Activated naive CD8-positive, alpha-beta T cell treated with anti-CD3 and anti-CD28 coated beads for 36 hours (primary cell): ENCODE measurements at places on chromosomes 6 and 20. TPM values are rescaled to one million over a fixed set of nuclear protein-coding genes. Genes with fewer than 3 reads are reported as not detected.

SCUBE3 gene
- not detected for total RNA-seq

- DNase-seq = no peak
These were observed 2.0 kb downstream of the LAMP5 start for GRCh38 chr20:9516234-9516871.

DNA sequence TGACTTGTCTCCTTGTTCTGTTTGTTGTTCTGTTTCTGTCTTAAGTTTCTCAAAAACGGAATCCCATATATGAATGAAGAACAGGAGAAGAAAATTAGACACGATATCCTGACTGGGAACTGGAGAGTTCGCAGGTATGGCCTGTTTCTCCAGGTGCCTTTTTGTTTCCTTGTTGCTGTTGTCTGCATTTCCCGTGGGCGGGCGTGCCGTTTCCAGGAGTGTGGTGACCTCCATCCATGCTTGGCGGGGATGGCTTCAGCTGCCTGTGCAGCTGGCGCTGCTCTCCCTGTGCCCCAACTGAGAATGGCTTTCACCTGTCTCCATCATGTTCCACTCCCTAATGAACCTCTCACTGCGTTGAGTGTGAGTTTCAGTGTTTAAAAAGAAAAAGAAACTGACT is 4.4 kb downstream of the PNLDC1 start:
- DNase-seq = no peak

DNA sequence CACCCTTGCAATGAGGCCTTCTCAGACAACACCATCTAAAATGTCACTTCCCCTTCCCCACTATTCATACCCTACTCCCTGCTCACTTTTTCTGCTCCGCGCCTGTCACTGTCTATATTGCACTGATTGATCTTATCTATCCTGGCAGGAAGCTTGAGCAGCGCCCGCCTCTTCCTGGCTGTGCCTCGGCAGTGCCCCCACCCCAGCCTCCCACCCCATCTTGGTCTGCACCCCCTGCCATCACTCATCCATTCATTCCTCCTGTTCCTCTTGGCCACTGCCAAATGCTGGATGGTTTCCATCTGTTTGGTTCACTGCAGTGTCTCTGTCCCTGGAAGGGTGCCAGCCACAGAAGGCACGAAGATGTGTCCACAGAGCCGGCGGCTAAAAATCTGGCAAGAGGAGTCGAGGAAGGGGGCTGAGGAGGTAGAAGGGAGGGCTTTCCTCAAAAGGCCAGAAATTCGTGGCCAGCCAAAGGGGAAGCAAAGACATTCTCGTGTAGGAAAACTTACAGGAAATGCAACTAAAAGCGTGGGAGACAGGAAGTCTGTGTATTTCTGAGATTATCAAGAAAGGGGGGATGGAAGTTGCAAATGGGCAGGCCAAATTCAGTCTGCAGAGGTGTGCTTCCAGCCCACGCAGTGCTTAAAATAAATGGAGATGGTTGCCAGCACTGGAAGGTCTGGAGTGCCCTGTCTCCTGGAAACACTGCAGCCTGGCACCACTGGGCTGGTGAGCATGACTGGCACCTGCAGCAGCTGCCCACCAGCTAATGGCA is 27.6 kb downstream of the SYNJ2 start:
- no peak for DNase-seq

DNA sequence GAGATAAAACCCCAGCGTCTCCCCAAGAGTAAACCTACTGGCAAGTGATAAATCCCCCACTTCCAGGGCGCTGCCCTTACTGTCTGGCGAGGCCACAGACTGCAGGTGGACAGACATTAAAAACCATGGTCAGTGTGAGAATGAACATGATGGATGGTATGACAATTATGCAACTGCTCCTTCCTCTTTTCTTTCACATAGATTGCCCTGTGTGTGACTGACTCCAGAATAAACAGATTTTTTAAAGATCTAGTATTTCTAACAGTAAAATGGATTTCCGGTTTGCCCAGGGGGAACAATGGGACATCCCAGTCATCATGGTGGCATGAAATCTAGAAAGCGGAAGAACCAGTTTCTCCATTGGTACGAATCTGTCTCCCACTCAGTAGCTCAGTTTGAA is 153.7 kb downstream of the FOXC1 start:
- DNase-seq = no peak

GRCh38 chr20:63641146-63641791 is 12.0 kb downstream of the STMN3 start:
- peak; percentile 71 for DNase-seq

C6orf89 gene
- total RNA-seq = 32.1 TPM

OR2B6 gene
- total RNA-seq = not detected

GRCh38 chr6:155314773-155315515 is 660 bp upstream of the TFB1M start:
- DNase-seq = peak; percentile 61

WFDC10B gene
- total RNA-seq = not detected

CTCFL gene
- total RNA-seq = not detected

GRCh38 chr20:17281478-17281877 is 54.6 kb downstream of the PCSK2 start:
- peak; percentile 8 for DNase-seq

COL9A1 gene
- total RNA-seq = not detected

IPCEF1 gene
- 16.9 TPM for total RNA-seq

GRCh38 chr6:53985366-53985765 is 125.9 kb upstream of the MLIP start:
- DNase-seq = no peak

DNA sequence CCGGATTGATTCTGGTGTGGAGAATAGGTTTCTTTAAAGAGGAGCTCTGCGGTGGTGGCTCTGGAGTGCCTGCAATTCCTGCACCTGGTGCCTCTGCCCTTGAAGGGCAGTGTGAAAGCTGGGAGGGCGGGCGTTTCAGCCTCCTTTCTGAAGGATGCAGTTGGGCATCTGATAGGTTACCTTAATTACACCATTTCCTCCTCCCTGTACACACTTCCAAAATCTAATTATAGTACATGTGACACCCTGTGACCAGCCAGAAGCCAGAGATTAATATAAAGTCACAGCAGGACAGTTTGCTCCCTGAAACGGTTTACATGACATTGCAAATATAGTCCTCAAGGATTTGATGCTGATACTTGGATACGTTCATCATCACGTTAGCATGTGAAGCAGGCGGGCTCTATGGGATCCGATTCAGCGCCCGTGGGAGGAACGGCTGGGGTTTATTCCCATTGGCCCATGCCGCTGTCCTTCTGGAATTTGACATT is 548.2 kb downstream of the QKI start:
- DNase-seq = no peak

ENTPD6 gene
- 40.2 TPM for total RNA-seq

GRCh38 chr6:118912646-118913045 is 18.7 kb downstream of the ASF1A start:
- DNase-seq = no peak

MED23 gene
- total RNA-seq = 20.9 TPM

EYA2 gene
- not detected for total RNA-seq

DNA sequence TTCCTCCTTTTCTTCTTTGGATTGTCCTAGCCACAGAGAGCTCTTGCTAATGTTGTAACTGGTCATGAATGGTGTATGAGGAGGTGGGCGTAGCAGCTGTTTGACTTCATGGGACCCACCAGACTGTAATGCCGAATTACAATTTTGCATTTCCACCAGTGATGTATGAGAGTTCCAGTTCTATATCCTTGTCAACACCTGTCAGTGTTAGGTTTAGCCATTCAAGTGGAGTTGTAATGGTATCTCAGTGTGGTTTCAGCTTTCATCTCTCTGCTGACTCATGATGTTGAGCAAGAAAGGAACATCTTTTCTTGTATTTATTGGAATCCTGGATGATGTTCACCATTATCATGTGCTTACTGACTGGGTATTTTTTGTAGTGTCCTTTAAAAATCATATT is 5.1 kb downstream of the IGF2R start:
- no peak for DNase-seq

DNA sequence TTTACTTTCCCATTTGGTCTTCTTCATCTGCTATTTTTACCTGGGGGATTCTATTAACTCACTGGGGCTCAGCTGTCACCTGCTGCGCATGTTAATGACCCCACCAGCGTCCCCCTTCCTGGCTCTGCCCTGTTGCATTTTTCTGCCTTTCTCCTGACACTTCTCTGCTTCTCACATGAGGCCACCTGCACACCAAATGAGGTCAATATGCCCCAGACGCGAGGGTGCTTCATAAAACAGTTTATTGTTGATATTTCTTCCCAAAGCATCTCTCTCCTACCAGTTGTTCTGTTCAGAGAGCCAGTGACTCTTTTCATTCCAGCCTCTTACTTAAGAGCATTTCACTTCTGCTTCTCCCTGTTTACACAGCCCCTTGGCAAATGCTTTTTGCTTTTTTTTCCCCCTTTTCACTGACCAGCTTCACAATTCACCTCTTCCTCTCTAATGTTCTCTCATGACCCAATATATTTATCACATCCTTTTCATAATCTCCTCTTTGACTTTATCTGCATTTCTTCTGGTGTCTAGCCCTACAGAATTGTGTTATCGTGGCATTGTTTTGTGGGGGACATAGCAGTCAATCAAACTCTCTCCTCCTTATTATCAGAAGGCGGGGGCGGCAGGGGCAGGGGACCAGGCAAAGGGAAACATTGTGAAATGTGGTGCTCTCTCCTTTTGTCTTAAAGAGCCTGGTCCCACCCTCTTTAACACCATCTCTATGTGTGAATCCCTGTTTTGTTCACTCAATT is 545.8 kb upstream of the CITED2 start:
- no peak for DNase-seq

CSNK2B gene
- 297 TPM for total RNA-seq

DNA sequence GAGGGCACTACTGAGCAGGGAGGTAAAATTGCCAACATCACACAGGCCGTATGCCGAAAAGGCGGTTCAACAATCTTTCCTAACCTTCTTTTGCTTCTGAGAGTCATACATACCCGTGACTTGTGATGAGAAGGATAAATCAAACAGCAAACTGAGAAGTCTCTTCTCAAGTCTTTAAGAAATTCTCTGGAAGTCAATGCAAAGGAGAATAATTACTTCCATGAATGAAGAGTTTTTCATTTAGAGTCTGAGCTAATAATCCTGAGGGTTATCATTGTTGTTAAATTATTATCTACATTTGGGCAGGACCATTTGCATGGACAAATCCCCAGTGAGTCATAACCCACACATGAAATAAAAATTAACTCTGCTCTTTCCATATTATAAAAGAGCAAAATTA is 22.4 kb upstream of the ILRUN start:
- no peak for DNase-seq

DNA sequence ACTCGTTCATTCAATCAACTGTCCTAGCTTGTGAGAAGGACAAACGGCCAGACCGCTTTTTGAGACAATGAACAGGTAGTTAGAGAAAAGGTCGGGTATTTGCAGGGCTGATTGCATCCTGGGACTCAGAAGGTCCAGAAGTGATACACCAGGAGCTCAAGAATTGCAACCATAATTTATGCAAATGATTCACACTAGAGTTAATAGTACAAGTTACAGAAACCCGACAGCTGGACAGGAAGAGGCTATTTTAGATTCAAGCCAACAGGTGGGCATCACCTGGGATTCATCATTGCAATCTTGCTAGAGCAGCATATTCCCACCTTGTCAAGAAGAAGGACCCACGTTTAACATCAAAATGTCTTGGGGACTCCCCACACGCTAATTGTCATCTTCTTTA is 83.5 kb downstream of the TNFAIP3 start:
- no peak for DNase-seq

- DNase-seq = no peak
These were observed 213.0 kb upstream of the LAMP5 start for GRCh38 chr20:9301129-9302090.

DNA sequence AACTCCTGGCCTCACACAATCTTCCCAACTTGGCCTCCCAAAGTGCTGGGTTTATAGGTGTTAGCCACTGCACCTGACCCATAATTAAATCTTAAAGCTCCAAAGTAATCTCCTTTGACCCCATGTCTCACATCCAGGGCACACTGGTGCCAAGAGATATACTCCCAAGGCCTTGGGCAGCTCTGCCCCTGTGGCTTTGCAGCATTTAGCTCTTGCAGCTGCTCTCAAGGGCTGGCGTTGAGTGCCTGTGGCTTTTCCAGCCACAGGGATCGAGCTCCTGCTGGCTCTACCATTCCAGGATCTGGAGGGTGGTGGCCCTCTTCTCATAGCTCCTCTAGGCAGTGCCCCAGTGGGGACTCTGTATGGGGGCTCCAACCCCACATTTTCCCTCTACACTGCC is 49.3 kb upstream of the CD2AP start:
- DNase-seq = no peak

DNA sequence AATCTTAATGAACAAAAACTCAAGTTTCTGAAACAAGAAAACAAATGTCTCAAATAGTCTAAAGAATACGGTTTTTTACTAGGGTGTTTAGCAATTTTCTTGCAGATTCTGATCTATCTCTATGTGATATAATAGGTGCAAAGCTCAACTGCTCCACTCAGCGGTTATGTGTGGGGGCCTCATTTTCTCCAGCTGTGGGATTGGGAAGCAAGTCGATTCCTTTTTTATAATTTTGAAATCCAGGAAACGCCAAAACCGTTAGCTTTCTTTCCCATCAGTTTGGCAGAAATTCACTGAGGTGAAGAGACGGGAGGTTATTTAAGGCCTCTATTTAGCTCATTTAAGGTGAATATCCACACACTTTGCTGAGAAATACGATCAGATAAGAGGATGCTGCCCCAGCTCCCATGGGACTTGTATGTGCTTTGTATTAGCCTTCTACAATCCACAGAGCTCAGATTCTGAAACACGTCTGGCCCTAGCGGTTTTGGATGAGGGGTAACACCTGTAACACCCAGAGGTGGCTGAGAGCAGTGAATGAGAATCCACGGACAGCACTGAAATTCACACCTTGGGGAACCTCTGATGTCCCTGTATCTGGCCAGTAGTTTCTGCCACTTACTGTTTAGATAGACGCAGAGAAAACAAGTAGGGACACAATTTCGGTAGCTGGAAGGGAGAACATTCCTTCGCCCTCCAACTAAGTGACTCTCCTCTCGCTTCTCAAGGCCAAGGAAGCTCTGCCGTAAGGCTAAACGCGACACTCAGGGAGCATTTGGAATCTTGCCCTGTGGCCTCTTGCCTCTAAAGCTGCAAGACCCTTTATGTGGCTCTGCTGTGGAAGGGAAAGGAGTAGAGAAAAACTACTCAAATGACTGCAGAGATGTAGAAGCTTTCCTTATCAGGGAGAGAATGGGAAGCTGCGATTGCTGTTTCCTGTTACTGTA is 6.5 kb upstream of the BCAS4 start:
- no peak for DNase-seq

DNA sequence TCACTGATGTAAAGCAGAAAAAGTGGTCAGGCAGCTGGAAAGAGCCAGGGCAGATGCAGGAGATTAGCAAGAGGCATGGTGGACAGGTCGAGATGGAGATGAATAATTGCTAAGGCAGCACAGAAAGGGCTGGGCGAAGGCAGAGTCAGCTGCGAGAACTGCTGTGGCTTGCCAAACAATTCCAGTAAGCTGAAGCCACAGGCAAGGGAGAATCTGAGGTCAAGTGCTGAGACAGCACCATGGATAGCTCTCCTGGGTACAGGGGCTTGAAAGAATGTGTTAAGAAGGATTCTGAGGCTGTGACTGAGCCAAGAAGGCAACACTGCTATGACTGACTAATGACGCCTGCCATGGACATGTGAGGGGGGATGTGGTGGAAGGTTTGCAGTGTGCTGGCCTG is 220.8 kb upstream of the FOXA2 start:
- no peak for DNase-seq

TAPBP gene
- 201 TPM for total RNA-seq

GRCh38 chr6:145017516-145017915 is 717.8 kb downstream of the EPM2A start:
- DNase-seq = no peak

SLC17A4 gene
- total RNA-seq = not detected
